ENCODE measurements at places on chromosomes 1 and 21. TPM values are rescaled to one million over a fixed set of nuclear protein-coding genes. Genes with fewer than 3 reads are reported as not detected.

- no peak for DNase-seq
Observed at GRCh38 chr1:32199717-32200072, 700 bp upstream of the CCDC28B start.

DNA sequence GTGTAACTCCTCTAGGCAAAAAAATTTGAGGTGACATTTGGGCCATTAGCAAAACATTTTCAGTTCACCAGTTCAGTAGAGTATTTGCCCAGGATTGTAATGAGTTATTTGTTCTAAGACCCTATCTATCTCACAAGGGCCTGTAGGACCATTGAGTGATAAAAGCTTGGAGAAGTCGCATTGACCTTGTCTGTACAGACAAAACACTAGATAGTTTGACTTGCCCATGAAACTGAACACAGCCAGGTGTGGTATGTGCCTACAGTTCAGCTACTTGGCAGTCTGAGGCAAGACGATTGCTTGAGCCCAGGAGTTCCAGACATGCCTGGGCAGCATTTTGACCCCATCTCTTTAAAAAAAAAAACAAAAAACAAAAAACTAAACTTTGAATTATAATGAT is 3.1 kb downstream of the ATP5IF1 start:
- no peak for DNase-seq

- peak; percentile 33 for DNase-seq
Observed at GRCh38 chr1:19423130-19423529, 62.2 kb downstream of the CAPZB start.

DNA sequence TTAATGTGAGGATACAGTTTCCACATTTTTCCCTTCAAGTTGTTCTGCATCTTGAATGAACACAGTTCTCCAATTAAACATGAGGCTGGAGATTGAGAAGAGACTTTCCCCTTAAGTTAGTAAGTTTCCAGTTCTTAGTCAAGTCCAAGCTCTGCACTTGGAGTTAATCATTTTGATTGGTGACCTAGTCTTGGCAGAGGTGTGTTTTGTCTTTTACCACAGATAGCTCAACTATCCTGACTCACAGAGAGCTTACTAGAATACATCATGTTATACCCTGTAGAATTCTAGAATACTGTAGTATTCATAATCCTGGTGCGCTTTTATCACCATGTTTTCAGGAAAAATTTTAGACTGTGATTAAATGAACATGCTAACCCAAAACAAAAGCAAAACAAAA is 129.2 kb downstream of the CYYR1 start:
- no peak for DNase-seq

DNA sequence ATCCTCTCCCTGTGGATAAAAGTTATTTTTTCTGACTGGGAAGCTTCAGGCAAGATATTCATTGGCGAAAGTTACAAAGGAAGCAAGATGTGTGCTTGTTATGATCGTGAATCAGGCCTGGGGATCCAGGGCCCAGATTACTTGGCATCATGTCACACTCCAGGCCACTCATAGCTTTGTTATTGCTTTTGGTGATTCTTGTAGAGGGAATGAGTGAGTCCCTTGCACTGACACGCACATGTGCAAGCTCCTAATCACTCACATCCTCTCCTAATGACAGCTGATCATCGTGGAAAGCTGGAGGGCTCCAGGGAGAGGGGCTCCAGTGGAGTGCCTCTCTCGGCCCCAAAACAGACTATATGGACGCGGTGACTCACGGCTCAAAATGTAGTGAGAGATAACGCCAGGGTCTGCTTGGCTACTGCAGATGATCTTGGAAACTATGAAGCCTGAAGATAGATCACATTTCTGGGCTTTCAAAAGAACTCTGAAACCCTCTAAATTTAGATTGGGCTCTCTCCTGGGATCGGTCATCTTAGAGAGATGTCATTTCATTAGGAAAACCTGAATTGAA is 481.1 kb upstream of the USP24 start:
- peak; percentile 40 for DNase-seq

- DNase-seq, result peak; percentile 60
Observed at GRCh38 chr1:172821609-172822274, 162.8 kb downstream of the FASLG start.

GRCh38 chr1:56837244-56837939 is 17.2 kb upstream of the C8A start:
- no peak for DNase-seq

DNA sequence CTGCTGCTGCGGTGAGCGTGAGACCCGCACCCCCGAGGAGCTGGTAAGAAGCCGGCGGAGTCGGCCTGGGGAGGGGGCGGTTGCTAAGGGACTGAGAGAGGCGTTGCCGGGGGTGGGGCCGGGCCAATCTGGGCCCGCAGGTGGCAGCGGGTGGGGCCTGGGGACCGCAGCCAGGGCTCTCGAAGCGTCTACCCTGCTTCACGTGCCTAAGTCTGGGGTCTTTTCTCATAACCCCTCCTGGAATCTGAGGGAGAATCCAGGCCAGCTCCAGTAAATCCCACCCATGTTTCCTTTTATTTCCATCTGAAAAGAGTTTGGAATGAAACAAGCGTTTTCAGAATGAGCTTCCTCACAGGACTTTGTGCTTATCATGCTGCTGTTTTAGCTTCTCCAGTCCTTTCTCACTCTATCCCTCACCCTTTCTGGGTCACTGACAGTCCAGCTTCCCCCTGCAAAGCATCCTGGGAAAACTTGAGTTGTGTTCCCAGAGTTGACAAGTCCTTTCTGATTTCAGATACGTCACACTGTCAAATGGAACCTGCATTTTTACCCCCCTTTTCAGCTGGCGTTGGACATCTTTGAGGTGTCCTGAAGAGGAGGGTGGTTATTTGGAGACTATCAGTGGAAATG is 431 bp downstream of the CLCN6 start:
- peak; percentile 35 for DNase-seq

- DNase-seq, result no peak
Observed at GRCh38 chr1:18957136-18957521, 653 bp upstream of the IFFO2 start.

DNA sequence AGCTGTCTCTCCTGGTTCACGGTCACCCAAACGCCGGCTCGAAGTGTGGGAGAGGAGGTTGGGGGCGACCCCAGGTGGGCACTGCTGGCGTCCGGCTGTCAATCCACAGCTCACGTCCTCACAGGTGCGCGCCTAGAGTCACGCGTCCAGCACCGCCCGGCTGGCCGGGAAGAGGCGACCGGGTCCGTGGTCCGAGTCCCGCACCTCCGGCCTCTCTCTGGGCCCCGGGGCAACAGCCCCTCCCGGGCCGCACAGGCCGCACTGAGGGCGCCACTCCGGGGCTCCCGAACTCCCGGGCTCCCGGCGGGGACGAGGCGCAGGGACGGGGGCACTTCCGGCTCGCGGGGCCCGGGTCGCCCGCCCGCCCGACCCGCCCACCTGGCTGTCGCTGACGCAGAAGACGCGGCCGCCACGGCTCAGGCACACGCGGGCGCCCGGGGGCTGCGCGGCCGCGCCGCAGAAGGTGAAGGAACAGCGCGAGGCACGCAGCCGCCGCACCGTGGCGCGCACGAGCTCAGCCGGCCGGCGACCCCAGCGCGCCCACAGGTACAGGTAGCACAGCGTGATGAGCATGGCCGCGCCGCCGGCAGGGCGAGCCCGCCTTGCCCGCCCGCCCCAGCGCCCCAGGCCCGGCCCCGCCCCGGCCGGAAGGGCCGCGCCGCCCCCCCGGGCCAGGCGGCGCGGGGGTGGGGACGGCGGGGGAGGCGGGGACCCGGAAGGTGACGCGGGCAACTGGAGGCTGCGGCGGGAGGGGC is at the start of gene HLCS:
Gene HLCS, minus strand, starts transcription at position 604 of the 755 bp plus-strand sequence. Its CDS starts 31 bp downstream, at position 573.
- DNase-seq, result peak; percentile 75

DNA sequence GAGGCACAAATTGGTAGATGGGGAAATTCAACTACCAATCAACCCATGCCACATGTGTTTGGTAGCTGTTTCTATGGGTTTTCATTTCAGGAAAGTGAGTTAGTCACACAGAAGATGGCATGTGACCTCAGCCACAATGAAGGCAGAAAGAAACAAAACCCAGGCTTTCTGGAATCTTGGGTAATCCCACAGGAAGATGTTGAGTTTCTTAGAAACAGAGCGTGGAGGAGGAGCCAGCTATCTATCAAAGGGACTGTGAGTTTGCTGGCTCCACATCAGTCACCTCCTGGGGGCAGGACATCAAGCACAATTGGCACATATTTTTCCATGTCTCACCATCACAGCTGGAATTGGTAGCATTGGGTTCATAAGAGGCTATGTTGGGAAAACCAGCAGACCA is 188.9 kb upstream of the PLXNA2 start:
- no peak for DNase-seq

- peak; percentile 82 for DNase-seq
Observed at GRCh38 chr1:6052543-6053205, 7.0 kb downstream of the KCNAB2 start.

DNA sequence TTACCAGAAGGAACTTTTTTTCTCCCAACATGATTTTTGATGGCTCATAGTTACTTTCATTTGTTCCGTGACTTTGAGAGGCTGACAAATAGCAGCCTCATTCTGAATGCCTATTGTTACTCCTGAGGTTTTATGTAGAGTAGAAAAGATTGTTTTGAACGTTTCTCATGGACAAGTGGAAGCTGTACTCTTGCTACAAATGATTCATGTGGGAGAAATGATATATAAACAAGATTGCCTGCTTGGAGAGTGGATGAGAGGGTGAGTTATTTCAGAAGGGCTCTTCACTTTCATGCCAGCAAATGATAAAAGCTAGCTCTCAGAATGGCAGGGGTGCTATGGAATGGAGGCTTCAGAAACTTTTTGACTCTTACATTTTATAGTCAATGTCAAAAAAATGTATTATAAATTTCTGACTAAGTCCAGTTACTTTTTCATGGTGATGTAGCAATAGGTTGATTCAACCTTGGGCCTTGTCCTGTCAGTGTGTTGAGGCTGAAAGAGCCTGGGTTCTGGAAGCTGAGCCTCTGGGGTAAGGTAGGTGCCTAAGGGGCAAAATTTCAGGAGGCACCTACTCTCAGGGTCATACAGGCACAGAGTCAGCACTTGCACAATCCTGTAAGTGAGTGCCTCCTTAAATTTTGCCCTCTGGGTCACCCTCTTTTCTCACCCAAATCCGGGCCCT is 19.4 kb downstream of the JUN start:
- peak; percentile 54 for DNase-seq

- peak; percentile 72 for DNase-seq
Observed at GRCh38 chr1:43853161-43853921, 80.3 kb upstream of the ARTN start.

GRCh38 chr1:226123212-226123560 is 60.7 kb downstream of the H3-3A start:
- DNase-seq, result no peak

- peak; percentile 80 for DNase-seq
Observed at GRCh38 chr1:53393325-53393792, 65.5 kb upstream of the LRP8 start.

DNA sequence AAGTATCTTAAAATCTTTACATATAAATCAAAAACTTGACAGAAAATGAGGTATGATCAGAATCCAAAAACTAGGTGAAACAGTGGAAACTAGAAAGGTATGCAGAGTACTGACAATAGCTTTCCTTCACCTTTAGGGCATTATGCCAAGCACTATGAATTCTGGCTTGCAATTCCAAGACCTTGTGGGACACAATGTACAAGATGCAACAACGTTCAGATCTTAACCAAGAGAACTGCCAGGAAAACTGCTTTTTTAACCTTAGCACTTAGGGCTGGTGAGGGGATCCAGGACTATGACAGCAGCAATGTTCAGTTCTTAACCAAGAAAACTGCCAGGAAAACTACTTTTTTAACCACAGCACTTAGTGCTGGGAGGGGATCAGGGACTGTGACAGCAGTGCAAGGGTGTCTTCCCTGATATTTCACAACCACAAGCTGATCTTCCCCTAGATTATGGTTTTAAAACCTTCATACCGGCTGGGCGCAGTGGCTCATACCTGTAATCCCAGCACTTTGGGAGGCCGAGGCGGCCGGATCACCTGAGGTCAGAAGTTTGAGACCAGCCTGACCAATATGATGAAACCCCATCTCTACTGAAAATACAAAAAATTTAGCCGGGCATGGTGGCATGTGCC is 22.3 kb downstream of the FOXJ3 start:
- DNase-seq, result no peak

DNA sequence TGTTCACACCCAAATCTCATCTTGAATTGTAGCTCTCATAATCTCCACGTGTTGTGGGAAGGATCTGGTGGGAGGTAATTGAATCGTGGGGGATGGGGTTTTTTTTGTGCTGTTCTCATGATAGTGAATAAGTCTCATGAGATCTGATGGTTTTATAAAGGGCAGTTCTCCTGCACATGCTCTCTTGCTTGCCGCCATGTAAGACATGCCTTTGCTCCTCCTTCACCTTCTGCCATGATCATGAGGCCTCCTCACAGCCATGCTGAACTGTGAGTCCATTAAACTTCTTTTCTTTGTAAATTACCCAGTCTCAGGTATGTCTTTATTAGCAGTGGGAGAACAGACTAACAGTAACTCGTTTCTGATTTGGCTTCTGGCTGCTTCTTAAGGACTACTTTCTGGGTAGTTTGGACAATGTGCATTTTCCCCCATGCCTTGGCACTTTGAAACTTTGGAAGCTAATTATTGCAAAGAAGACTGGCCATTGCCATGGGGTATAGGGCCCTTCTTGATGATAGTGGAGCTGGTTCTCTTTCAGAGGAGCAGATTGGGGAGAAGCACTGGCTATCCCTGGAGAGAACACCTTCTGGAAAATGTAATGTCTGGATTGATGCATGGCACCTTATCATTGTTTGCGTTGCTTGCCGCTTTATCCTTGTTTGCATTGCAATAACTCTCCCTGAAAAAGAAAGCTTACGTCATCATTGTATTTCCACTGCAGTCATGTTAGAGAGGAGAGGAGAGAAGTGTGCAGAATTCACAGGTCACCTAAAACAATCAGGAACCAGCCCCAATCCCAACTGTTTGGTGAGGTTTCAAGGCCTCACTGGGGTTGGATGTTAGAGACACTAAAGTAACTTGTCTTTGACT is 5.9 kb downstream of the CNIH3 start:
- no peak for DNase-seq

GRCh38 chr1:209705033-209705598 is 470 bp downstream of the HSD11B1 start:
- no peak for DNase-seq

- DNase-seq, result no peak
Observed at GRCh38 chr1:56472860-56473259, 106.5 kb downstream of the PLPP3 start.

GRCh38 chr1:224554620-224555259 is 61.4 kb upstream of the CNIH3 start:
- DNase-seq, result no peak

The PGBD2 gene
- total RNA-seq, result 10.9 TPM

The SLFNL1 gene
- under 0.01 TPM for total RNA-seq

The OR2AK2 gene
- total RNA-seq, result not detected

The FCER1G gene
- not detected for total RNA-seq

The TSACC gene
- not detected for total RNA-seq

The GRIK1 gene
- total RNA-seq, result 0.20 TPM

The SHCBP1L gene
- not detected for total RNA-seq

The HAO2 gene
- total RNA-seq, result not detected

The ANKRD34A gene
- total RNA-seq, result under 0.01 TPM

The ZMYND12 gene
- 0.60 TPM for total RNA-seq

The PKP1 gene
- under 0.01 TPM for total RNA-seq

The TDRD5 gene
- total RNA-seq, result 0.22 TPM

The DHRS3 gene
- total RNA-seq, result 83.5 TPM

The DUSP10 gene
- total RNA-seq, result 2.6 TPM

The KCNC4 gene
- 0.44 TPM for total RNA-seq

Data from lung microvascular endothelial cell (primary cell).